ENCODE measurements at places on chromosomes 1 and 21. TPM values are rescaled to one million over a fixed set of nuclear protein-coding genes. Genes with fewer than 3 reads are reported as not detected.

The OVAAL gene
- not detected for total RNA-seq

The C1orf94 gene
- total RNA-seq: not detected

The FAM163A gene
- 1.5 TPM for total RNA-seq

The ZBTB8A gene
- 8.9 TPM for total RNA-seq

The MYCL gene
- total RNA-seq: 21.3 TPM

The BARHL2 gene
- not detected for total RNA-seq

DNA sequence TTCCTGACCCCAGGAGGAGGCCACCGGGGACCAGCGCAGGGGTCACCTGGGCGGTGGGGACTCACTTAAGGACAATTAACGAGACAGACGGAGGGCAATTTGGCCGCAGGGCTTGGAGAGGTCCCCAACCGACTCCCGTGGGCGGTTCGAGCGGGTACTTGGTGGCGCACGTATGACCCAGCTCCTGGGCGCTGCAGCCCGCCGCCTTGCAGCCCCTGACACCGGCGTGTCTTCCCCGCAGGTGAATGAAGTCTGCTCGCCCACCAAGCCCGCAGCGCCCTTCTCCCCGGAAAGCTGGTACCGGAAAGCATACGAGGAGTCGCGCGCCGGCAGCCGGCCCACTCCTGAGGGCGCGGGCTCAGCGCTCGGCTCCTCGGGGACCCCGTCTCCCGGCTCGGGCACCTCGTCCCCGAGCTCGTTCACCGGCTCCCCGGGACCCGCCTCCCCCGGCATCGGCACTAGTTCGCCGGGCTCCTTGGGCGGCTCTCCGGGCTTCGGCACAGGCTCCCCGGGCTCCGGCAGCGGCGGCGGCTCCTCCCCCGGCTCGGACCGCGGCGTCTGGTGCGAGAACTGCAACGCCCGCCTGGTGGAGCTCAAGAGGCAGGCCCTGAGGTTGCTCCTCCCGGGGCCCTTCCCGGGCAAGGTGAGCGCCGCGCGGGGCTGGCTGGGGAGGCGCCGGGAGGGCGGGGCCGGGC, 1.4 kb downstream of the KIF26B start:
- H3K36me3 ChIP-seq: no peaks in the 10 kb centered on the region
- peak overlapping the region; percentile 81 for H3K4me3 ChIP-seq
- H3K4me1 ChIP-seq: peaks cover 10% of the 10 kb centered on the region
- H3K27me3 ChIP-seq: peaks cover 25% of the 10 kb centered on the region

DNA sequence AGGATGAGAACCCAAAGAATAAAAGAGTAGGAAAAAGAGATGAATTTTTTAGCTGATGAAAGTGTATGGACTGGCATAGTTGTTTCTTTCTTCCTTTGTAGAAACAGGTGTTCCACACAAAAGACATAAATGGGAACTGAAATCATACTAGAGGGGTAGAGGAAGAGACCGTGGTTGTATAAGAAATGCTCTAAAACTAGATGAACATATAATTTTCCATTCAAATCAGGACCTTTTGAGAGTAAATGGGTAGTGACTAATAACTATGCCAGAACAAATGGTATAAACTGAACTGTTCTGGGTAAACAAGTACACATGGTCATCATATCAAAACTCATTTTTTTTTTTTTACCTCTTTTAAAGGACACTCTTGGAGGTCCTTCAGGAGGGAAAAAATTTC, 344.2 kb downstream of the VAV3 start:
- H3K27me3 ChIP-seq: no peaks in the 10 kb centered on the region
- no peaks in the 10 kb centered on the region for H3K36me3 ChIP-seq
- H3K27ac ChIP-seq: no peak overlapping the region
- DNase-seq: no peak
- H3K4me1 ChIP-seq: no peaks in the 10 kb centered on the region

- no peaks in the 10 kb centered on the region for H3K36me3 ChIP-seq
- H3K4me3 ChIP-seq: no peak overlapping the region
- DNase-seq: no peak
- no peak overlapping the region for H3K27ac ChIP-seq
- peaks cover 35% of the 10 kb centered on the region for H3K27me3 ChIP-seq
Measured at GRCh38 chr1:177786176-177786745, 183.6 kb downstream of the SEC16B start.

DNA sequence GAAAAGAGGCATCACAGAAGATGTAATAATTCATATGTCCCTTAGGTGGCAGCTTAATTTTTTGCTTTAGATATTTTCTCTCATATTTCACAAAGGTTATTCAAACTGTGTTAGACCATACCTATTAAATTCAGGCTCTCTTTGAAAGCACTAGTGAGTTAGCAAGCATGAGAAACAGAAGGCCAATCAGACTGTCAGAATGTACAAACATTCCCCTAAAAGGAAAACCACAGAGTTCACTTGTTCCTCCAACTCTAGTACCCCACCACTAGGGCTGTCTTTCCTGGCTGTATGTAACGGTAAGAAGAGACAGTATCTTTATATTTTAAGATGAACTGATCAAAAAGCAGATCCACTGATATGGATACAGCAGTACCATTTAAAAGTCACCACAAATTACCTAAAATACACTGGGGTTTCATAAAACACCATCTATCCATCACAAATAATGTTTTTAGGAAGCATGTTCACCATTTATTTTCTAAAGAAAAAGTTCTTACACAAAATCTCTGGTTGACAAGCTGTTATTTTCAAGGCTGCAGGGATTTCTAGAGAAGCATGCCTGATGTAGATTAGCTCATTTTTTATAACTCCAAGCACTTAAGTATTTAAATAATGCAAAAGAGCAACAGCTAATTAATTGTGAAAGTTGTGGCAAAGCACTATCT, 1.8 kb downstream of the ARPC5 start:
- H3K4me3 ChIP-seq: peak overlapping the region; percentile 100
- H3K4me1 ChIP-seq: peaks cover 30% of the 10 kb centered on the region
- H3K27ac ChIP-seq: peak overlapping the region; percentile 12
- H3K27me3 ChIP-seq: peaks cover 2% of the 10 kb centered on the region
- no peak for DNase-seq

DNA sequence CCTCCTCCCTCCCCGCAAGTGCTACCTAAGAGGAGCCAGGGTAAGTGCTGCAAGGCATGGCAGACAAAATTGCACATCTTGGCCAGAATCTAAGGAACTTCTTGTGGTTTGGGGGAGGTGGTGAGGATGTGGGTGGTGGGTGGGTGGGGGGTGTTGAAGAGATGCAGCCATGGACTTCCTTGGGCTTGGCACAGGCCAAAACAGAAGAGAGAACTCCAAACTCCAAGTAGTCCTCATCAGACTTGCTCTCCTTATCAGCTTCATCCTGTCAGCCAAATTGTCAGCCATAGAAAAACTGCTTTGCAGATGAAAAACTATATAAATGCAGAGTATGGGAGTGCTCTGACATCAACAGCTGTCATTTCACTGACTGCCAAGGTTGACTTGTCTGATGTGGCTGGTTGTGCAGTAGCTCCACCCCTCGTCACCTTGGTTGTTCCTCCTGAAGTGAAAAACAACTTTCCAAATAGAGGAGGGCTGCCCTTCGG, 7.1 kb downstream of the AMIGO1 start:
- H3K36me3 ChIP-seq: no peaks in the 10 kb centered on the region
- no peak overlapping the region for H3K27ac ChIP-seq
- H3K4me3 ChIP-seq: no peak overlapping the region
- no peaks in the 10 kb centered on the region for H3K27me3 ChIP-seq
- no peak for DNase-seq

- H3K27ac ChIP-seq: peak overlapping the region; percentile 54
- no peak for DNase-seq
- peaks cover 23% of the 10 kb centered on the region for H3K4me1 ChIP-seq
- H3K36me3 ChIP-seq: peaks cover 25% of the 10 kb centered on the region
Measured at GRCh38 chr1:26477446-26478152, 5.4 kb downstream of the HMGN2 start.

DNA sequence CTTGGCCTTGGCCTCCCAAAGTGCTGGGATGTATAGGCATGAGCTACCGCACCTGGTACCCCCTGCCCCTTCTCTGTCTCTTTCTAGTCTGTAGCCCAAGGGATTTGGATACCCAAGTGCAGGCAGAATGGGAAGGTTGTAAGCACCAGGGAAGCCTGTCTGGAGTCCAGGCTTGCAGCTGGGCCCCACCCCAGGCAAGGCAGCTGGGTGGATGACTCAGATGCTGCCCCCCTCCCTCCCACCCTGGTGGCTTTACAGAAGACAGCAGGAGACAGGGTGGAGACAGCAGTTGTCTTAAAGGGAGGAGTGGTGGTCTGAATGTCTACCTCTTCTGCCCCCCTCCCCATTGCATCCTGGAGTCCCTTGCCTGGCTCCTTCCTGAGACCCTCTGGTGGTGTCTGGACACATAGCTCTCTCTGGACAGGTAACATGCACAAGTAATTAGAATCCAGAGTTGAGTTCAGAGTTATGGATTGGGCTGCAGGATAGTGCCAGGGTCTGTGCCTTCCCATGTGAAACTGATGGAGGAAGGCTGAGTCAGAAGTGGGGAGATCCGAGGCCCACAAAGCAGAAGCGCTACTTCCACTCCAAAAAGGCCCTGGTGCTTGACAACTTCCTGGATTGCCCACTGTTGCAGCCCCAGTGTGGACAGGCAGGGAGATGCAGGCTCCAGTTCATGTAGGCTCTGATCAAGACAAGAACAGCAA, 5.1 kb downstream of the LMNA start:
- H3K4me3 ChIP-seq: no peak overlapping the region
- H3K36me3 ChIP-seq: peaks cover 12% of the 10 kb centered on the region
- DNase-seq: no peak
- peaks cover 30% of the 10 kb centered on the region for H3K4me1 ChIP-seq
- H3K27ac ChIP-seq: peak overlapping the region; percentile 71
- peaks cover 3% of the 10 kb centered on the region for H3K27me3 ChIP-seq

DNA sequence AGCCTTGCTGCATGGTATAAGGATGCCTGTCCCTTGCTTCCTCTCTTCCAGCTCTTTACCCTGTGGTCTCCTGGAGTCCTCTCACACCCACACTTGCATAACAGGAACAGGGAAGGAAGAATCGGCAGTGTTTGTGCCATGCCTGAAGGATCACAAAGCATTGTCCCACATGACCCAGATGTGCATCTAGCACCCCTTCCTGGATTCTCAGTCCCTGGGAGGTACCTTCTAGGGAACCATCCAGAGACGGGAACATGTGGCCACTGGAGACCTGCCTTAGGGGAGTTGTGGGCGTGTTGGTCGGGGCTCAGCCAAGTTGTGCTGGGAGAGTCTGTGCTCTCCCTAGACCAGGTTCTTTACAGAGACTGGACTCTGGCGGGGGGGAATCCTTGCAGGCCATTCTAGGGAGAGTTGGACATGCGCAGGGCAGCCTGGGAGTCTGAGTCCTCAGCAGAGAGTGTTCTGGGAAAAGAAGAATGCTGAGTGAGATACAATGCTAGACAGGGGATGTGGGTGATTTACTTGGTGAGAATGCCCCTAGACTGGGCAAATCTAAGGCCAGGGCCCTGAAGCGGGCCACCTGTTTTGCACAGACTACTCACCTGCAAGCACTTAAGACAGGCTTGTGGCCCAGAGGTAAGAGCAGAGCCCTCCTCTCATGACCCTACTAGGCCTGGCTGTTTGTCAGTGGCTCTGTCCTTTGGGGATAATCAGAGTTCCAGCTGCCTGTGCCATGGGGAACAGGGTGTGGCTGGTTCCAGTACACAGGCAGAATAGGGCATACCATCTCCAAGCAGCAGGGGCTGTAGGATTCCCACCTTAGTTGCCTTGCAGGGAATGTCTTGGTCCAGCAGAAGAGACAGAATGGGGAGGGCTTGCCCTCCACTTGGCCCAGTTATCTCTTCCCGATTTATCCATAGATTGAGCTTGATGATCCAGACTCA, 89.8 kb downstream of the MAN1C1 start:
- peaks cover 13% of the 10 kb centered on the region for H3K27me3 ChIP-seq
- H3K27ac ChIP-seq: peak overlapping the region; percentile 90
- DNase-seq: no peak
- no peak overlapping the region for H3K4me3 ChIP-seq

GRCh38 chr1:73472810-73473209, 725.2 kb downstream of the LRRIQ3 start:
- no peak for DNase-seq
- H3K27me3 ChIP-seq: no peaks in the 10 kb centered on the region
- no peak overlapping the region for H3K4me3 ChIP-seq
- no peak overlapping the region for H3K27ac ChIP-seq

DNA sequence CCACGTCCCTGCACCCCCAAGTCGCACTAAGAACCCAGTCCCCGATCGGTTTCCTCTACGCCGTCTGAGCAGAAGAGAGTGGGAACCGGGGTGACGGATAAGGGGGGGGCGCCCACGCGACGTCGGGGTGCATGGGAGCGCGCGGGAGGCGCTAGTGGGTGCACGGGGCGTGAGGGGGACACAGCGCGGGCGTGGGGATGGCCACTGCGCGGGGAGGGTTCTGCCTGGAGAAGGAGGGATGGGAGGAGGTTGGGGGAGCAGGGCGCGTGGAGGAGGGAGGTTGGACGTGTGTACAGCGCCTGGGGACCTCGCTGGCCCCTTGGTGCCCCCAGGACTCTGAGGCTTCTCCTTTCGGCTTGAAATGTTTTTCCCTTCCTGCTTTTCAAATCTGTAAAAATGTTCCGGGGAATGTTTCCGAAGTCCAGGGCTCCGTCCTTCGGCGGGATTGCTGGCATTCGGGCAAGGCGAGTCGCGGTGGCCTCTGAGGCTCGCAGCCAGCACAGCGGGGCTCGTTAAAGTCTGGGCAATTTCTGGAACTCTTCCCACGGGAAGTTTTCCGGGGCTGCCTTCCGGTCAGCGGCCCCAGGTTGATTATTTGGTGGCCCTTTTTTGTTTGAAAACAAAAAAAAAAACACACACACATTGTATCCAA, 13.1 kb downstream of the RNF220 start:
- H3K27me3 ChIP-seq: peaks cover 67% of the 10 kb centered on the region
- no peak for DNase-seq
- H3K4me3 ChIP-seq: peak overlapping the region; percentile 55
- H3K4me1 ChIP-seq: peaks cover 6% of the 10 kb centered on the region
- peak overlapping the region; percentile 70 for H3K27ac ChIP-seq

DNA sequence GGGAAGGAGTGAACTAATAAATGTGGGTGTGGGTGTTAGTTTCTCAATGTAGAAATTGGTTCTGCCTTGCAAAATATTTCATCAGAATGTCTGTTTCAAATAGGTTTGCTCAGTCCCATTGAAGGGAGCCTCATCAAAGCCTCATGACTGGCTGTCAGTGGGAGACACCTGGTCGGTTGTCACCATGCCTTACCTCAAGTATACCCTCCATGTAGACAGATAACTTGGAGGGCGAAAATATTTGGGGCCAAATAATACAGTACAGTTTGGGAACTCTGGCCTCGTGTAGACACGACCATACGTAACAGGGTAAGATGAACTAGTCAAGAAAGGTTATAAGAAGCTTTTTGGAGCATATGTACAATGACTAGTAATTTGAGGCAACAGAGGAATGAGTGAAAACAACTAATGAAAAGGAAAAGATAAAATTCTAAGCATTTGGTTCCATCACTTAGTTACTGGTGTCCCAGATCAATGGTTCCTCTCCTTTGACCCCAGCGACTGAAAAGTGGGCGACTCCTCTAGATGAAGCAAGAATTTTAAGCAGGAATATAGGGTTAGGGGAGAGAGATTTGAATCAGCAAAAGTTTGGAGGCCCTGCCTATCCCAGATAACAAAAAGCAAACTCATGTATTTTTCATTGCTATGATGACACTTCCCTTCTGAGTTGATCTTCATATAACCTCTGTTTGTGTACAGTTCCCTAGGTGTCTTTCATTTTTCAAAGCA, 163.9 kb downstream of the LRRC40 start:
- H3K36me3 ChIP-seq: no peaks in the 10 kb centered on the region
- no peak for DNase-seq
- no peaks in the 10 kb centered on the region for H3K27me3 ChIP-seq

- H3K27me3 ChIP-seq: peaks cover 20% of the 10 kb centered on the region
- H3K36me3 ChIP-seq: no peaks in the 10 kb centered on the region
- H3K4me1 ChIP-seq: no peaks in the 10 kb centered on the region
Measured at GRCh38 chr1:119370748-119371147, 2.2 kb downstream of the HAO2 start.
